ENCODE measurements at places on chromosomes 13 and 19. TPM values are rescaled to one million over a fixed set of nuclear protein-coding genes. Genes with fewer than 3 reads are reported as not detected.
A peak's percentile ranks its signal among the peaks of the same experiment; 100 is the strongest.

Gene C19orf81
- 1.6 TPM for total RNA-seq

Gene RFPL4AL1
- not detected for total RNA-seq

Gene SULT2A1
- 0.75 TPM for total RNA-seq

Gene SPIB
- total RNA-seq = 0.96 TPM

Gene DMKN
- 131 TPM for total RNA-seq

Gene UBA52
- total RNA-seq = 1,235 TPM

Gene NFIC
- 141 TPM for total RNA-seq

Gene SPRED3
- 2.1 TPM for total RNA-seq

Gene ZNF575
- 2.1 TPM for total RNA-seq

DNA sequence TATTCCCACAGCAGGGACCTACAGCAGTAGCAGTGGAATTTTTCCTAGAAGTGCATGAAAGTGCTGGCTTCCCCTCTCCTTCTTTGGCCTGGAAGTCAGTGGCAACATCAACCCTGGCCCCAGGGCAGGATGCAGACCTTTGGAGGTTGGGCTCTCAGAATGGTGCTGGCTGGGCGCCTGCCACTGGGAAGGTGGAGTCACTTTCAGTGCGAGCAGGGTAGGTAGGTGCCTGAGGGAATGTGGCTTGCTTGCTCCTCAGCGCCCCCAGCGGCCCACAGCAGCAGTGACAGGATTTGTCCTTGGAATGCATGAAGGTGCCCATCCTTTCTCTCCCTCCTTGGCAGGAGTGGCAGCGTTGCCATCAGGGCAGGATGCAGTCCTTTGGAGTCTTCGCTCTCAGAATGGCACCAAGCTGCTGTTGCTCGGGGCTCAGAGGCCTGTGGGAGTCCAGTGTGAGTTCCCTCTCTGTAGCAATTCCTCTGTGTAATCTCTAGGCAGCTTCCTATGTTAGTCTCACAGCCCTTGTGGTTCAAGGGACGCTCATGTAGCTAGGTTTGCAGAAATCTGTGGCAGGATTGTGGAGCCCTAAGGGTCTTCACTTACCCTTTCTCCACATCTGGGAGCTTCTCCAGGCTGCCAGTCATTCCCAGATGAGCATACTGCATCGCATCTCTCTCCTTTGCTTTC, 354.4 kb upstream of the DACH1 start:
- DNase-seq = no peak

- no peak for DNase-seq
These were observed 1033.3 kb downstream of the EFNB2 start for GRCh38 chr13:105502193-105502592.

- no peak for DNase-seq
These were observed 99.6 kb upstream of the SIAH3 start for GRCh38 chr13:45951166-45951565.

DNA sequence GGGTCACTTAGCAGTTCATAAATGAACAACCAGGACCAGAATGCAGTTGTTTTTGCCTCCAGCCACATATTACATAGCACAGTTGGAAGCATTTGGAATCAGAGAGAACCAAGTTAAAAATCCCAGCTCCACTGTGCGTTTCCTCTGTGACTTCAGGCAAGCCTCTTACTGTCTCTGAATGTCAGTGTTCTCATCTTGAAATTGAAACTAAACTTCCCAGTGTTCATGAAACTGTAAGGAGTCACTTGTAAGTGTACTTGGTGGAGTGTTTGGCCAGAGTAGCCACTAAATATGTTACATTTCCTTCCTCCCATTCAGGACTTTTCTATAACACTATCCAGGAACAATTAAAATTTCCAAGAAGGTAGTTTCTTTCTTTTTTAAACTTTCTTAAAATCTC, 276.8 kb downstream of the KCNRG start:
- no peak for DNase-seq

GRCh38 chr19:17281391-17282304, at the start of gene ANKLE1:
Gene ANKLE1, plus strand, starts transcription at chr19:17281901. Its CDS starts 20 bp downstream, at chr19:17281921.
- no peak for DNase-seq

GRCh38 chr19:39506944-39507714, 7.8 kb upstream of the SELENOV start:
- DNase-seq = no peak

- no peak for DNase-seq
These were observed 23.9 kb upstream of the URAD start for GRCh38 chr13:28012383-28012782.

- DNase-seq = no peak
These were observed 143.1 kb downstream of the ZNF737 start for GRCh38 chr19:20422216-20423205.

DNA sequence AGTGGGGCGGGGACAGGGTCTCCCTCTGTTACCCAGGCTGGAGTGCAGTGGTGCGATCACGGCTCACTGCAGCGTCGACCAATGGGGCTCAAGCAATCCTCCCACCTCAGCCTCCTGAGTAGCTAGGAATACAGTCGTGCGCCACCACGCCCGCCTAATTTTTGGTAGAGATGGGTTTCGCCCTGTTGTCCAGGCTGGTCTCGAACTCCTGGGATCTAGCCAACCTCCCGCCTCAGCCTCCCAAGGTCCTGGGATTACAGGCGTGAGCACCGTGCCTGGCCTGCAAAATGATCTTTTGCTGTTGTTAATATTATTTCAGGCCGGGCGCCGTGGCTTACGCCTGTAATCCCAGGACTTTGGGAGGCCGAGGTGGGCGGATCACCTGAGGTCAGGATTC, 621 bp upstream of the TGDS start:
- no peak for DNase-seq

GRCh38 chr13:69324090-69324886, 783.3 kb upstream of the ATXN8OS start:
- no peak for DNase-seq

- DNase-seq = no peak
These were observed 58.3 kb downstream of the CACNA1A start for GRCh38 chr19:13447978-13448377.

DNA sequence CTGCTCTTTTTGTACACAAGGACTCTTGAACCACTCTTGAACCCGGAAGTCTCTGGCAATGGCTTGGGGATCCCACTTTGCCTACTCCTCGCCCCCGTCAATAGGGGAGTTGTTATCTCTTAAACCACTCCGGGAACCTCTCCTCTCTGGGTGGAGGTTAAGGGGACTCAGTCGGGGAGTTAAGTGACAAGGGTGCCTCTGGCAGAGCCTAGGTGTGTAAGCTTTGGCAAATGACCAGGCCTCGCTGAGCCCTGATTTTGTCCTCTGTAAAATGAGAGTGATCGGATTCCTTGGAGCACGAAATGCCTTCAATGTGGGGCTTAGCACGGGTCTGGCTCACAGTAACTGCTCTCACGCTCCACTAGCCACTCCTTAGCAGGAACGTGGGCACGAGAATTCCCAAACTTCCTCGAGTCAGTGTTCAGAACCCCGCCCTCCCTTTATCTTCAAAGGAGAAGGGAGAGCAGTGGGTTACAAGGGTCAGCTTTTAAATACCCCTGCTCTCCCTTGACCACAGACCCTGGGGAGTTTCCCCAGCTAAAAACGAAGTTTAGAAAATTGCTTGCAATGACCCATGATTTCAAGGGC, 193.3 kb downstream of the KATNAL1 start:
- no peak for DNase-seq

- no peak for DNase-seq
These were observed 42.6 kb downstream of the KL start for GRCh38 chr13:33058776-33059327.

- DNase-seq = peak; percentile 22
These were observed 1467.8 kb downstream of the UQCRFS1 start for GRCh38 chr19:27744926-27745768.

GRCh38 chr13:90926459-90926858, 421.0 kb upstream of the MIR17HG start:
- DNase-seq = no peak

- DNase-seq = no peak
These were observed 69.6 kb upstream of the ARGLU1 start for GRCh38 chr13:106637519-106637918.

DNA sequence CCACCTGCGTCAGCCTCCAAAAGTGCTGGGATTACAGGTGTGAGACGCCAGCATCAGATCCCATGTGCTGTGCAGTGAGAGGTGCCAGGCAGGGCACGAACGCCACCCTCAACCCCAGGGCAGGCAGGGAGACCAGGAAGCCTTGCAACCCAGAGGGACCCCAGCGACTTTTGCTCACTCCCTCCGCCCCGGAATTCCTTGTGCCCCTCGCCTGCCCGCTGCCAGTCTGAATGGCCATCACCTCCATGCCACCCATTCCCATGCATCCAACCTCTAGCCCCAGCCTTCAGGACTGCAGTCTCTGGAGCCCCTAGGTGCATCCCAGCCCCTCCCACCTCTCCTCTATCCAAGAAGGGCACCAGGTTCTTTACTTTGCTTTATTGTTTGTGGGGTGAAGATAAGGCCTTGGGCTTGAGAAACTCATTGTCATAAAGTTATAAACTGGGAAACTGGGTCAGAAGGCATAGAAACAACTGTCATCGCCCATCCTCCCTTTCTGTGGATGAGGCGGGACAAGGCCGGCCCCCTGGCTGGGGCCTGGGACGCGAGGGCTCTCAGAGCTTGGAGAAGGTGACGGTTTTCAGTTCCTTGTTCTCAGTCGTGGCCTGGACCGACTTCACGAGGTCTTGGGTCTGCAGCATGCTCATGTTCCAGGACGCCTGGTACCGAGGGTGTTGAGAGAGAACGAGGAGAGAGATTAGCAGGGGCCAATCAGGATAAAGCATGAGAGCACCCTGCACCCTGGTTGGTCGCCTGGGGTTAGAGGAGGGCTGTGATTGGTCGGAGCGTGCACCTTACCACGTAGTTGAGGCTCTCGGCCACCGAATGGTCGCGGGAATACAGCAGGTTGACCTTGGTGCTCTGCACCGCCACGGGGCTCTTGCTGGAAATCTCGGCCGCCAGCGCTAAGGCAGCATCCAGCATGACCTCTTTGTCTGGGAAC, 2.6 kb upstream of the LGALS4 start:
- DNase-seq = no peak

GRCh38 chr19:45322744-45323281, at the start of gene CKM:
Gene CKM, minus strand, starts transcription at chr19:45322875. Its CDS starts 3,162 bp downstream, at chr19:45319713.
- DNase-seq = no peak

DNA sequence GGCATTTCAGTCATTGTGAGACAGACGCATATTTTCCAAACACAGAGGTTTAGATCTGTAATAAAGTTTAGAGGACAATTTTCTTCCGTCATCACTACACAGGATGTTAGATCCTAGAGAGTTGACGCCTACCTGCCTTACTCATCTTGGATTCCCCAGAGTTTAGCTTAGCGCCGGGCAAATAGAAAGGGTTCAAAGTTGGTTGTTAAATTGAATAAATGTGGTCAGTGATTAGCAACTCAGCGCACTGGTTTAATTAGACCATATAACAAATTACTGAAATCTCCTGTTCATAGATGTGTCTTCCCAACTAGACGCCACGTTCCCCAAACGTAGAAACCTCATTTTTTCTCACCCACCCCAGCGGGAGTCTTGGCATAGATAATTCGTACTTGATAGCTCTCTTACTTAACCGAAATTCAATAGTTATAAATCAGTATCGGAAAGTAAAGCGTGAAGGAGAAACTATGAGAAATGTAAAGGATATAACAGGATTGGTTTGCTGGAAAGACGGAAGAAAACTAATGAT, 726 bp upstream of the UFM1 start:
- no peak for DNase-seq

DNA sequence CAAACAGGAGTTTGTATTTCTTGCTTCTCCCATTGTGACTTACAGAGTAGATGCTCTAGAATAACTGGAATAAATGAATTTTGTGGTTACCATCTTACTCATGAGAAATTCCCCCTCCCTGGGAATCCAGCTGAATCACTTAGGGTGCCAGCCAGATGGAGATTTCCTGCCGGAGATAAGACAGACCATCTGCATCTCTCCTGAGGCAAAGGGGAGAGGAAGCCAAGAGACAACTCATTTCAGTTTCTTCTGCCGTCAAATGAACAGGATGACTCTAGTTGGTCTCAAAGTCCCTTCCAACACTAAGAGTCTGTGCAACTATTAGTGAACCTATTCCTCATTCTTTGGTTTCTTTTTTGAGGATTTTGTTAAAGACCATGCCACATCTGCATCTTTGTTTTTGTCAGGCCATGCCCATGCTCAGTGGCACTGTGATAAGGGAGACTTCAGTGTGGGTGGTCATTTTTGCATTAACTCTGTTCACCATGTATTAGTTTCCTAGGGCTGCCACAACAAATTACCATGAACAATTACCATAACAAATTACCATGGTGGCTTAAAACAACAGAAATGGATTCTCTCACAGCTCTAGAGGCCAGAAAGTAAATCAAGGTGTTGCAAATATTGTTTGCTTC, 112.8 kb downstream of the NDFIP2 start:
- no peak for DNase-seq

- no peak for DNase-seq
These were observed 555.2 kb upstream of the MIR17HG start for GRCh38 chr13:90792335-90792734.

DNA sequence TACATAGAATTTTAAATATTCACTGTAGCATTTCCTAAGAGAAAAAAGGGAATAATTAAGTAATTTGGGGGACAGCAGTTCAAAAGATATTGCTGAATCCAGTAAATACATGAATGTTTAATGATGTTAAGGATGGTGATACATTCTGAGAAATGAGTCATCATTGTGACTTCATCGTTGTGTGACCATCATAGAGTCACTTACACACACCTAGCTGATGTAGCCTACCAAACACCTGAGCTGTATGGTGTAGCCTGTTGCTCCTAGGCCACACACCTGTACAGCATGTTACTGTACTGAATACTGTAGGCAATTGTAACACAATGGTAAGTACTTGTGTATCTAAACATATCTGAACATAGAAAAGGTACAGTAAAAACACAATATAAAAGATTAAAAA, 34.8 kb downstream of the ATP7B start:
- DNase-seq = no peak

- DNase-seq = no peak
These were observed 15.8 kb downstream of the CPB2 start for GRCh38 chr13:46088821-46089562.

- DNase-seq = no peak
These were observed 583 bp upstream of the LDLR start for GRCh38 chr19:11088506-11089253.

GRCh38 chr19:16385296-16385695, 60.7 kb downstream of the KLF2 start:
- no peak for DNase-seq

GRCh38 chr13:55577082-55577846, 1563.5 kb upstream of the PRR20A start:
- no peak for DNase-seq
